ENCODE measurements at places on chromosomes 13 and 19. TPM values are rescaled to one million over a fixed set of nuclear protein-coding genes. Genes with fewer than 3 reads are reported as not detected.
A peak's percentile ranks its signal among the peaks of the same experiment; 100 is the strongest.

- no peaks in the 10 kb centered on the region for H3K4me1 ChIP-seq
- H3K4me3 ChIP-seq: no peak overlapping the region
- DNase-seq: no peak
- no peaks in the 10 kb centered on the region for H3K36me3 ChIP-seq
Measured at GRCh38 chr13:97134364-97135095, 87.6 kb upstream of the MBNL2 start.

The MAP4K1 gene
- 10.7 TPM for total RNA-seq

DNA sequence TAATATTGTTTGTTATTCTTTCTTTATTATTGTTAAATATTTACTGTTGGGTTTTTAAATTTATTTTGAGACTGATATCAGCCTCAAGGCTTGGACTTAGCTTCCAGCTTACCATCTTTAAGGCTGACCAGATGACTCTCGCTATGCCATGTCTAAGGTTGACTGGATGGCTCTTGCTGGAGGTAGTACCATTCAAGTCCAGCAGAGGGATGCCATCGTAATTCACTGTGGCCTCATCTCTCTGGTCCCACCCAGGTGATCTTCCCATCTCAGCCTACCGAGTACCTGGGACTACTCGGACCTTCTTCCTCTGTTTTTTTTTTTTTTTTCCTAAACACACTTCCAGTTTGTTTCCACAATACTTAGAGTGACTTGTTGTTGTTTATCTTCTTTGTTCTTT lies 41.7 kb upstream of the ZNF91 start:
- no peaks in the 10 kb centered on the region for H3K4me1 ChIP-seq
- H3K27ac ChIP-seq: no peak overlapping the region
- H3K4me3 ChIP-seq: no peak overlapping the region
- H3K36me3 ChIP-seq: no peaks in the 10 kb centered on the region

- no peak for DNase-seq
- no peaks in the 10 kb centered on the region for H3K4me1 ChIP-seq
- H3K27ac ChIP-seq: no peak overlapping the region
- H3K36me3 ChIP-seq: no peaks in the 10 kb centered on the region
- no peak overlapping the region for H3K4me3 ChIP-seq
Measured at GRCh38 chr13:50303963-50304721, 288.9 kb downstream of the KCNRG start.

DNA sequence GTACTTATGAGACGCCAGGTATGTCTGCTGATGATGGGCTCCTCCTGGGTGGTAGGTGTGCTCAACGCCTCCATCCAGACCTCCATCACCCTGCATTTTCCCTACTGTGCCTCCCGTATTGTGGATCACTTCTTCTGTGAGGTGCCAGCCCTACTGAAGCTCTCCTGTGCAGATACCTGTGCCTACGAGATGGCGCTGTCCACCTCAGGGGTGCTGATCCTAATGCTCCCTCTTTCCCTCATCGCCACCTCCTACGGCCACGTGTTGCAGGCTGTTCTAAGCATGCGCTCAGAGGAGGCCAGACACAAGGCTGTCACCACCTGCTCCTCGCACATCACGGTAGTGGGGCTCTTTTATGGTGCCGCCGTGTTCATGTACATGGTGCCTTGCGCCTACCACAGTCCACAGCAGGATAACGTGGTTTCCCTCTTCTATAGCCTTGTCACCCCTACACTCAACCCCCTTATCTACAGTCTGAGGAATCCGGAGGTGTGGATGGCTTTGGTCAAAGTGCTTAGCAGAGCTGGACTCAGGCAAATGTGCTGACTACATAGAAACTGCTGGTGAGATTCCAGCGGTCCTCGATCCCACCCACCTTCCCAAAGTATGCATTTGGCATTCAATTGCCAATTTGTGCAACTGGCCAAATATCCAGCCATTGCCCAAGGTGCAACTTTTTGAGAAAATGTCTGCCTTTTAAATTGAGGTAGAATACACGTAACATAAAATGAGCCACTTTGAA lies 10.2 kb downstream of the OR2Z1 start:
- DNase-seq: no peak
- no peaks in the 10 kb centered on the region for H3K36me3 ChIP-seq
- H3K4me1 ChIP-seq: no peaks in the 10 kb centered on the region
- H3K4me3 ChIP-seq: no peak overlapping the region
- no peak overlapping the region for H3K27ac ChIP-seq
- H3K27me3 ChIP-seq: no peaks in the 10 kb centered on the region

GRCh38 chr19:31160336-31160926 lies 188.8 kb downstream of the TSHZ3 start:
- H3K4me3 ChIP-seq: no peak overlapping the region
- DNase-seq: no peak
- peaks cover 22% of the 10 kb centered on the region for H3K27me3 ChIP-seq
- H3K4me1 ChIP-seq: no peaks in the 10 kb centered on the region
- H3K36me3 ChIP-seq: no peaks in the 10 kb centered on the region
- H3K27ac ChIP-seq: no peak overlapping the region

DNA sequence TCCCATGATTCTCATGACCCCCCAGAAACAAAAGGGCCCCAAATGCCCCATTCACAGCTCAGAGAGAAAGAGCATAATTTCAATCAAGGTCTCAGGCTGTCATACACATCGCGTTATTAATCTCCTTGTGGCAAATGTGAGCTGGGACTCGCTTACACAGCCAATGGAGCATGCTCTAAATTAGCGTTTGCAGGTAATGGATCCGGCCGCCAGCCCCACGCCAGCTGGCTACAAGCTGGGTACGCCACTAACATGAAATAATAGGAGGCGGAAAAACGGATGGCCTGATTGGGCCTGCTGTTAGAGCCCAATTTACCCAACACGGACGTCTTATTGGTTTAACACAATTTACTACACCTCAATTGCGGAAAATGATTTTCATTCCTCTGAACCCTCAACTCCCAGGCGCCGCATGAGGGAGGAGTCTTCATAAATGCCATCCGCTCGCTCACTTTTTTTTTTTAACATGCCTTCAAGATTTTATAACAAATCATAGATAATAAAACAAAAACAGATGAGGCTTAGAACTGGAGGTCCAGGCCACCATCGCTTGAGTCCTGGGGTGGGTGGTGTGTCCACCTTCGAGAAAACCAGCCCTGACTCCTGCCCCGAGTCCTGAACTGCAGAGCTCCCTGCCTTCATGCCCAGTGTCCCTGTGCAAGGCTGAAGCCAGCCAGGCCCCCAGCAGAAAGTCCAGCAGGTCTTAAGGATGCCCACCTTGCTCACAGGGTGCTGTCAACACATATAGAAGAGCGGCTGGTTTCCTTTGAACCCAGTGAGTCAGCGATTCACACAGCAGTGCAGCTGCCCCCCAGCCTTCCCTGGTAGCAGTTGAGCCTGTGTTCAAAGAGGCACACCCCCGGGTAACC lies 62.1 kb downstream of the PEPD start:
- H3K4me1 ChIP-seq: no peaks in the 10 kb centered on the region
- no peak overlapping the region for H3K4me3 ChIP-seq
- DNase-seq: peak; percentile 26
- H3K36me3 ChIP-seq: no peaks in the 10 kb centered on the region
- H3K27me3 ChIP-seq: no peaks in the 10 kb centered on the region

The UFM1 gene
- 58.5 TPM for total RNA-seq

DNA sequence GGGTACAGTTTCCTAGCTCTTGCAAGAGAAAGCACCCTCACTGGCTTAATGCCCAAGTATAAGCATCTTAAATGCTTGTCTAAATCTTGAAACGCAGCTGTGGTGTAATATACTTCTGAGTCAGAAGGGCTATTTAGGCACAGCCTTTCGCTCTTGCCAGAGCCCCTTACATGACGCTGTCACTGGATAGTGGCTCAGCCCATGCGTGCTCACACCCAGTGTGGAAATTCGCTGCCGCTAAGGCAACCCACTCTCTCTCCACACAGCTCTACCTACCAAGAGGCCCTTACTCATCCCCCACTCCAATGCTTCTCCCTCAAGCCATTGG lies 24.0 kb downstream of the UQCRFS1 start:
- H3K27me3 ChIP-seq: no peaks in the 10 kb centered on the region
- H3K36me3 ChIP-seq: no peaks in the 10 kb centered on the region
- H3K27ac ChIP-seq: no peak overlapping the region
- H3K4me1 ChIP-seq: no peaks in the 10 kb centered on the region
- DNase-seq: peak; percentile 9

GRCh38 chr13:41231786-41232185 lies 31.6 kb downstream of the MTRF1 start:
- no peaks in the 10 kb centered on the region for H3K4me1 ChIP-seq
- no peaks in the 10 kb centered on the region for H3K27me3 ChIP-seq
- H3K36me3 ChIP-seq: no peaks in the 10 kb centered on the region
- no peak overlapping the region for H3K4me3 ChIP-seq

- H3K27me3 ChIP-seq: peaks cover 56% of the 10 kb centered on the region
- H3K4me3 ChIP-seq: no peak overlapping the region
- no peaks in the 10 kb centered on the region for H3K36me3 ChIP-seq
- DNase-seq: no peak
- H3K4me1 ChIP-seq: peaks cover 23% of the 10 kb centered on the region
- H3K27ac ChIP-seq: no peak overlapping the region
Measured at GRCh38 chr19:14056741-14057356, 5.0 kb downstream of the PALM3 start.

The GRIK5 gene
- 0.29 TPM for total RNA-seq

DNA sequence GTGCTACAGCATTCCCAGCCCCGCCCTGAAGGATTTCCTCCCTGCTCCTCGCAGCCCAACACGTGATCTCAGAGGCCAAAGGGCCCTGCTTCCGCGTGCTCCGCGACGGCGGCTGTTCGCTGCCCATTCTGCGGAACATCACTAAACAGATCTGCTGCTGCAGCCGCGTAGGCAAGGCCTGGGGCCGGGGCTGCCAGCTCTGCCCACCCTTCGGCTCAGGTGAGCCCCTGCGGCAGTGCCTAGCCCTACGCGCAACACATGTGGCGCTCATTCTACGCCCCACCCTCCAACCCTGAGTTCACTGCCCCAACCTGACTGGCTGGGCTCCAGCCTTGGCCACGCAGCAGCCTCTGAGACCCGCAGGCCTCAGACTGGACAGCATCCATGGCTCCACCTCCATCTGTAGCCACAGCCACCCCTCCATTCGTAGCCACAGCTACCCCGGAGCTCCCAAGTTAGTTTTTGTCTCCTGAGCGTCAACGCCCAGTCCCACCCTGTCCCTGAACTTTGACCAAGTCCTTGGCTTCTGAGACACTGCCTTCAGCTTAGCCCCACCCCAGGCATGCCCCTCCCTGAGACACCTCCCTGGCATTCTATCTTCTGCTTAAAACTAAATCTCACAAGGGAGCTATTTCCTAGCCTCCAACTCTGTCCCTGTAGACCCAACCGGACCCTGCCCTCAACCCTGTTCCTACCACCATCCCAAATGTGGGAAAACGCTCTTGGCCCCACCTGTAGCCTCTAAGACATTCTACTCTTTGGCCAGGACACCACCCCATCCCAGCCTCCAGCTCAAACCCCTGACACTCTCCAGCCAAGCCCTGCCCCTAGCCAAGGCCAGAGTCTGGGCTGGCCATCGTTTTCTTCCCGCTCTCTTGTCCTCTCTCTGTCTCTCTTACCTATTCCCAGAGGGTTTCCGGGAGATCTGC lies 6.4 kb downstream of the LTBP4 start:
- DNase-seq: no peak
- H3K36me3 ChIP-seq: no peaks in the 10 kb centered on the region
- peaks cover 95% of the 10 kb centered on the region for H3K27me3 ChIP-seq

DNA sequence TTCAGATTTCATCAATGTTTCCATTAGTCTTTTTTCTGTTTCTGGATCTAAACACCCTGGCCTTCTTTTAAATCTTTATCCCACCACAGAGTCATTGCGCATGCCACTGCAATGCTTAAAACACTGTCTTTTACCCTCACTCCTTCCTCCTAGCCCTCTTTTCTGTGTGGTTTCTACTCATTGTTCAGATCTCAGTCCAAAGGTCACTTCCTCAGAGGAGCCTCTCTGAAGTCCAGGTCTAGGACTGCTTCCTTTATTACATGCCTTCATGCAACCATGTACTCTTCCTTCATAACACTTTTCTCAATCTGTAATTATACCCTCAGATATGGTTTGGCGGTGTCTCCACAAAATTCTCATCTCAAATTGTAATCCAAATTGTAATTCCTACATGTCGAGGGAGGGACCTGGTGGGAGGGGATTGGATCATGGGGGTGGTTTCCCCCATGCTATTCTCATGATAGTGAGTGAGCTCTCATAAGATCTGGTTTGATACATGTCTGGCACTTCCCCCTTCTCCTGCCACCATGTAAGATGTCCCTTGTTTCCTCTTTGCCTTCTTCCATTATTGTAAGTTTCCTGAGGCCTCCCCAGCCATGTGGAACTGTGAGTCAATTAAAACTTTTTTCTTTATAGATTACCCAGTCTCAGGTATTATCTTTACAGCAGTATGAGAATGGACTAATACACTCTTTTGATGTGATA lies 808.9 kb downstream of the DIAPH3 start:
- DNase-seq: no peak
- no peaks in the 10 kb centered on the region for H3K36me3 ChIP-seq
- H3K27me3 ChIP-seq: no peaks in the 10 kb centered on the region
- H3K4me1 ChIP-seq: no peaks in the 10 kb centered on the region
- H3K4me3 ChIP-seq: no peak overlapping the region
- H3K27ac ChIP-seq: no peak overlapping the region

DNA sequence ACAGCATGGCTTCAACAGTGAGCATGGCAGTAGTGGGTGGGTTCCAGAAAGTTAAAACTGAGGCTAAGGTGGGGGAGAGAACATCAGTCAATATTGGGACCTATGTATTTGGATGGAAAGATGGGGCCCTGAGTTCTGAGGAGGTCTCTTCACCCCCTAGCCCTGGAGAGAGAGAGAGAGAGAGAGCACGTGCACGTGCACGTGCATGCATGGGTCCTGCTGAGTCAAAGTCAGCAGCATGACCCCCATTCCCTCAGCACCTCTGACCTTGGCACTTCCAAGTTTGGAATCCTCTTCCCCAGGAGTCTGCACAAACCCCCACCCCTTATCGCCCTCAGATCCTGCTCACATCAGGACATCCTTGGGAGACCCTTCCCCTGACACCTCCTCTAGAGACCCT lies 32.5 kb upstream of the CEACAM1 start:
- no peak for DNase-seq
- H3K27me3 ChIP-seq: peaks cover 56% of the 10 kb centered on the region
- no peak overlapping the region for H3K27ac ChIP-seq
- H3K4me1 ChIP-seq: no peaks in the 10 kb centered on the region
- no peaks in the 10 kb centered on the region for H3K36me3 ChIP-seq

GRCh38 chr13:91304741-91305140 lies 42.7 kb upstream of the MIR17HG start:
- DNase-seq: no peak
- no peak overlapping the region for H3K4me3 ChIP-seq
- no peaks in the 10 kb centered on the region for H3K4me1 ChIP-seq
- no peaks in the 10 kb centered on the region for H3K27me3 ChIP-seq
- H3K27ac ChIP-seq: no peak overlapping the region
- no peaks in the 10 kb centered on the region for H3K36me3 ChIP-seq

DNA sequence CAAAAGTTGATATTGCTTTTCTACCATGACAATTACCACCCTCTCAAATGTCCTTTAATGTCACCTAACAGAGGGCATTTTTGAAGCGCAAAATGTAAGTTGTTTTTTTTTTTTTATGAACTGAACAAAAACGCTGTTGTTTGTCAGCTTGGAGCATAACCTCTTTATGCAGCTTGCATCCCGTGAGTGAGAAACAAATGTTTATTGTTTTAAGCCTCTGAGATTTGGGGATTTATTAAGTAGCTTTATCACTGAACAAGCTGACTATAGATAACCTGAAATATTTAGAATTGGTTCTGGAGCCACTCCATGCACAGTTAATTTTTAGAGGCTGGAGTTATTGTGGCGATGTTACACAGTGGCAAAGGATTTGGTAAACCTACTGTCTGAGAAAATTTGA lies 80.1 kb upstream of the ATXN8OS start:
- no peaks in the 10 kb centered on the region for H3K4me1 ChIP-seq
- H3K27me3 ChIP-seq: no peaks in the 10 kb centered on the region
- H3K27ac ChIP-seq: no peak overlapping the region
- no peak for DNase-seq
- H3K36me3 ChIP-seq: no peaks in the 10 kb centered on the region
- H3K4me3 ChIP-seq: no peak overlapping the region

Data from left lung (tissue), 14 donors.